Hair follicular keratinocyte (primary cell): ENCODE measurements at places on chromosomes 4 and X. TPM values are rescaled to one million over a fixed set of nuclear protein-coding genes. Genes with fewer than 3 reads are reported as not detected.

The TRIM61 gene
- total RNA-seq = 0.62 and 1.9 TPM in 2 replicates

The FSTL5 gene
- not detected in 2 replicates for total RNA-seq

The SASH3 gene
- total RNA-seq = not detected in 2 replicates

The PPBP gene
- total RNA-seq = 0.49 TPM in 1 of 2 replicates, not detected in the other

The CT45A1 gene
- total RNA-seq = not detected in 2 replicates

The NR3C2 gene
- total RNA-seq = under 0.01 TPM in 1 of 2 replicates, not detected in the other

The FOXO4 gene
- 1.6 and 2.9 TPM in 2 replicates for total RNA-seq

The PAGE2B gene
- not detected in 2 replicates for total RNA-seq

The NRK gene
- 0.23 and 0.72 TPM in 2 replicates for total RNA-seq

The IL2 gene
- total RNA-seq = not detected in 2 replicates

The DLG3 gene
- total RNA-seq = 8.6 and 9.4 TPM in 2 replicates

The NPY1R gene
- total RNA-seq = not detected in 2 replicates

The NR0B1 gene
- total RNA-seq = not detected in 2 replicates

The SSX4 gene
- total RNA-seq = not detected in 2 replicates

The IL1RAPL2 gene
- total RNA-seq = 0.08 TPM in 1 of 2 replicates, not detected in the other

The SPANXB1 gene
- not detected in 2 replicates for total RNA-seq

The GNRHR gene
- not detected in 2 replicates for total RNA-seq

The SPANXC gene
- not detected in 2 replicates for total RNA-seq

The ZNF157 gene
- total RNA-seq = 0.19 TPM in 1 of 2 replicates, not detected in the other

The UGT2B11 gene
- not detected in 2 replicates for total RNA-seq

The INTS12 gene
- 18.5 and 21.9 TPM in 2 replicates for total RNA-seq

The JADE3 gene
- 4.7 and 4.9 TPM in 2 replicates for total RNA-seq

The LARP1B gene
- total RNA-seq = 20.6 and 24.8 TPM in 2 replicates

The DCAF8L1 gene
- not detected in 2 replicates for total RNA-seq

The WDR1 gene
- 209 and 238 TPM in 2 replicates for total RNA-seq

The REELD1 gene
- total RNA-seq = not detected in 2 replicates

The KIAA1210 gene
- total RNA-seq = not detected in 2 replicates

The PDZD4 gene
- total RNA-seq = 0.04 TPM in 1 of 2 replicates, not detected in the other

The UBL4A gene
- total RNA-seq = 59.2 and 60.0 TPM in 2 replicates

The SUPT20HL1 gene
- total RNA-seq = not detected in 2 replicates

The TCEAL7 gene
- total RNA-seq = 7.6 and 9.9 TPM in 2 replicates

The IRAK1 gene
- 136 and 159 TPM in 2 replicates for total RNA-seq

The ERAS gene
- total RNA-seq = not detected in 2 replicates

The ZNF275 gene
- total RNA-seq = 4.5 and 5.2 TPM in 2 replicates

The GAGE13 gene
- total RNA-seq = not detected in 2 replicates

The SH3TC1 gene
- total RNA-seq = 45.4 and 60.7 TPM in 2 replicates

The NAA11 gene
- not detected in 2 replicates for total RNA-seq
